IPS DF 19.7 (cell line): ENCODE measurements at places on chromosomes 5 and 9.

- no peak for DNase-seq
Measured at GRCh38 chr5:75364571-75365280, 27.7 kb downstream of the HMGCR start.

DNA sequence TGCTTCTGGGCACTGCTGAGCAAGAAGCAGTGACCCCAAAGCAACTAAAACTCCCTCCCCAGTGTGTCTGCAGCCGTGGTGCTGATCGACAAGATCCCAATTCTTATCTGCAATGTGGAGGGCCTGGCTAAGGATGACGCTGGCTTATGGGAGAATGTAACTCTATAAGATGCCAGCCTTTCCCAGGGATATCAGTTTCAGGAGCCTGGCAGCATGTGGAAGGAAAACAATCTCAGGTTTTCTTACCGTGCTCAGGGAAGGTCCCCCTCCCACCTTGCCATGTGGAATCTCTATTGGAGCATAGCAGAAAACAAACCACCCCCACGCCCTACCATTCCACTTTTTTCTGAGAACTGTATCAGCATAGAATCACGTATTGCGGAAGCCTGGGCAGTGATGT lies 87.7 kb upstream of the PTPN3 start:
- no peak for DNase-seq

- DNase-seq: no peak
Measured at GRCh38 chr5:67793418-67793817, 422.1 kb upstream of the PIK3R1 start.

DNA sequence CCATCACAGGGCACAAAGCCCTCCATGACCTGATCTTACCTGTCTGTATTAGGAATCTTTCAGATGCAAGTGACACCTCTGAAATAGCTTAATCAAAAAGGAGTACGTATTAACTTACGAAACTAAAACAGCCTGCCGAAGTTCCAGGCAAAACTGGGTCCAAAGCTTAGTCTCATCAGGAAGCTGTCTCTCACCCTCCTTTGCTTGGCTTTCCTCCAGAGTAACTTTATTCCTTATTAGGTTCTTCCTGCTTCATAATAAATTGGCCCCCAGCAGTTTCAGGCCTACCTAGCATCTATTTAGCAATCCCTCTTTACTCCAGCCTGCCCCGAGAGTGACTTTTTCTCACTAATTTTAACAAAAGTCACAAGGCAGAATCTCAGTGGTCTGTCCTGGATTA lies 58.4 kb upstream of the STK32A start:
- DNase-seq: no peak

GRCh38 chr5:132389585-132390286 lies 20.2 kb downstream of the SLC22A5 start:
- DNase-seq: no peak

DNA sequence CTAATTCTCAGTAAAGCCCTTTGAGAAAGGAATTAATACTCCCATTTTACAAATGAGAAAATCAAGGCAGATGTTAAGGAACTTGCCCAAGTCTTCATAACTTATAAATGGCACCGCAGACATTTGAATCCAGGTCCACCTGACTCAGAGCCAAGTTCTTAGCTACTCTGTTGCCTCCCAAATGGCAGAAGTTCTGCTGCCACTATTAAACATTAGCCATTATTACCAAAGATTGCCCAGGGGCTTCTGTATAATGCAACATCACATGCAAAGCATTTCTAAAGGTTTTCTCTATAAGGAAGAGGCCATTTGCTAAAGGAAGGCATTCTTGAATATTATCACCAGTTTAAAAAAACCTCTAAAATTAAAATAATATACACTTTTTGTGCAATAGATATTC lies 28.3 kb downstream of the TPD52L3 start:
- DNase-seq: no peak

GRCh38 chr5:175820230-175820629 lies 51.1 kb upstream of the CPLX2 start:
- DNase-seq: no peak

DNA sequence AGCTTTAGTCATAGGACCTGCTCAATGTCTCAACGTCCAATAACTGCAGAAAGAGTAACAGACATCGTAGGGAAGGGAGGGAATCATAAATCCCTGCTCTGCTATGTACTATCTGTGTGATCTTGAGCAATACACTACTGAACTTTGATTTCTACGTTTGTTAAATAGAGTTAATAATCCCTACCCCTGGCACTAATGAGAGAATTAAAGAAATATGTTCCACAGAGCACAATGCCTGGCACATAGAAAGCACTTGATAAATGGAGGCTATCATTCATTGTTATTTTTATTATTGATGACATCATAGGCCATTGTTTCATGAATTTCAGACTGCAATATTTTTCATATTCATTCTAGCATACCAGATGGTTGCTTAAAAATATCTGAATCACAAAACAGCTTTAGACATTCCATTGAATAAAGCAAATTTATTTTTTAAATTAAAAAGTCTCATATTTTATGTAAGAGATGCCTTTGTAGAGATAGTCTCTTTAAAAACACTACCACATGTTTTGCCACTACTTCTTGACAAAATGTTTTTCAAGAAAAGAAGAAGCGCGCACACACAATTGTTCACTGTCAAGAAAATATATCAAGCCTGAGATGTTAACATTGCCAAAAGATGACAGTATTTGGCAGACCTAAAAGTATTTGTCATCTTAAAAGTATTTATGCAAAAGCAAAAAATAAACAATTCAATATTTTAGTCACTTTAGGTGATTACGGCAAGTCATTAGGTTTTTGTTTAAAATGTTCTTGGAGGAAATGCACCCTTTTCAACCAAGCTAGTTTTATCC lies 108.5 kb downstream of the EBF1 start:
- no peak for DNase-seq

DNA sequence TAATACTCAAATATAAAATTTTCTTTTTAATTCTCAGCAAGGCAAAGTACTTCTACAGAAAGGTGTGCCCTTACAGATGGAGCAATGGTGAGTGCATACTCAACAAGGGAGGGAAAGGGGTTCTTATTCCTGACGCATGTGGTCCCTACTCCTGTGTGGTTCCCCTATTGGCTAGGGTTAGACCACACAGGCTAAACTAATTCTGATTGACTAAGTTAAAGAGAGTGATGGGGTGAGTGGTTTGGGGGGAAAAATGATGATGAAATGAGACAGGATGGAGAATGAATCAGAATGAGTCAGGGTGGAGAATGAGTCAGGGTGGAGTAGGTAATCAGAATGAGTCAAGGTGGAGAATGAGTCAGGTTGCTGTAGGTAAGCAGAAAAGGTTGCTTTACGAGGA lies 22.9 kb upstream of the HMGCS1 start:
- no peak for DNase-seq
